HEK293T (cell line): ENCODE measurements at places on chromosomes 11 and 22.

DNA sequence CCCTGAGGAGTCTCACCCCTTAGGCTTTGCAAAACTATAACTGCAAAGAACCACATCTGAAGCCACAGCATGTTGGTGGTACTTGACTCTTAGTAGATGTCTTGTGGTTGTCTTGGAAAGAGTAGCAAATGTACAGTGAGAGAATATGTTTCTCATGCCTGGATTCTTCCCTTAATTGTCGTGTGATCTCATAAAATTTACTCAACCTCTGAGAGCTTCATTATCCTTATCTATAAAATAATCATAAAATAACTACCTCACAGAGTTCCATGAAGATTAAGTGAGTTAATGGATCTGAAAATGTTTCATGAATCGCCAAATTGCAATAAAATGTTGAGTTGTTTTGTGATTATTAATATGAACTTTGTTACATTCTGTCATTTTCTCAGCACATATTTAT lies 491.5 kb downstream of the METTL15 start:
- DNase-seq = no peak

- peak; percentile 45 for DNase-seq
These were observed 1.5 kb downstream of the CRKL start for GRCh38 chr22:20918663-20919218.

GRCh38 chr11:4466871-4467442 lies 15.5 kb upstream of the OR52K1 start:
- no peak for DNase-seq

DNA sequence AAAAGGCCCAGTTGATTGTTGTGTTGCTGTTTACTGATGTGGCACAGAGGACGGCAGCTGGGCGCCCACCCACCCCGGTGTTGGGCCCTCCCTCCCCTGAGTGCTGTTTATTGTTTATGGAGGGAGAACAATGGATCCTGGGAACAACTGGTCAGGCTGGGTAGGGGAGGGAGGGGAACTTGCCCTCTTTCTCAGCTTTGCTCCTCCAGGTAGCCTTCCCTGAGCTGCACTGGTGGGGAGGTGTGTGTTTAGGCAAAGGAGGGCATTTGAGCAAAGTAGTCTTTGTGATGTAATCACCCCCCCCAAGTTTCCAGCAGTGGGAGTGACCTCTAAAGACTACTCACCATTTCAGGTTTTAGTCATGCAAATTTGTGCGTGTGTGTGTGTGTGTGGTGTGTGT lies 1035.3 kb downstream of the NTM start:
- no peak for DNase-seq
